SIG-M5 (cell line): ENCODE measurements at places on chromosomes 3 and 15.

DNA sequence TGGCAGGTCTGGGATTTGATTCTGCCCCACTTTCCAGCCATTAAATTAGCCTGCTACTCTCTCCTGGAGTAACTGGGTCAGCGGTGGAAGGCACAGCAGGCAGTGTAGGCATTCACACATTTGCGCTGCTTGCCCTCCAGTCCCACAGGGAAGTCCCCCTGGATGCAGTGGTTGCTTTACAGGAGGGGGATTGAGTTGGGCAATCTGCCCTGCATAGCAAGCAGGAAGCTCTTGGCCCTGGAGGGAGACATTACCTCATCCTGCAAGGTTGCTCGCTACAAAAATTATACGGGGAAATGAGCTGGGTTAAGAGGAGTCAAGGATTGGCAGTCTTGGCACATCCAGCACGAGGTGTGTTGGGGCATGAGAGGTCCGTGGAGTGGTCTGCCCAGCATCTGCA, 14.8 kb downstream of the MCM2 start:
- DNase-seq, result no peak

DNA sequence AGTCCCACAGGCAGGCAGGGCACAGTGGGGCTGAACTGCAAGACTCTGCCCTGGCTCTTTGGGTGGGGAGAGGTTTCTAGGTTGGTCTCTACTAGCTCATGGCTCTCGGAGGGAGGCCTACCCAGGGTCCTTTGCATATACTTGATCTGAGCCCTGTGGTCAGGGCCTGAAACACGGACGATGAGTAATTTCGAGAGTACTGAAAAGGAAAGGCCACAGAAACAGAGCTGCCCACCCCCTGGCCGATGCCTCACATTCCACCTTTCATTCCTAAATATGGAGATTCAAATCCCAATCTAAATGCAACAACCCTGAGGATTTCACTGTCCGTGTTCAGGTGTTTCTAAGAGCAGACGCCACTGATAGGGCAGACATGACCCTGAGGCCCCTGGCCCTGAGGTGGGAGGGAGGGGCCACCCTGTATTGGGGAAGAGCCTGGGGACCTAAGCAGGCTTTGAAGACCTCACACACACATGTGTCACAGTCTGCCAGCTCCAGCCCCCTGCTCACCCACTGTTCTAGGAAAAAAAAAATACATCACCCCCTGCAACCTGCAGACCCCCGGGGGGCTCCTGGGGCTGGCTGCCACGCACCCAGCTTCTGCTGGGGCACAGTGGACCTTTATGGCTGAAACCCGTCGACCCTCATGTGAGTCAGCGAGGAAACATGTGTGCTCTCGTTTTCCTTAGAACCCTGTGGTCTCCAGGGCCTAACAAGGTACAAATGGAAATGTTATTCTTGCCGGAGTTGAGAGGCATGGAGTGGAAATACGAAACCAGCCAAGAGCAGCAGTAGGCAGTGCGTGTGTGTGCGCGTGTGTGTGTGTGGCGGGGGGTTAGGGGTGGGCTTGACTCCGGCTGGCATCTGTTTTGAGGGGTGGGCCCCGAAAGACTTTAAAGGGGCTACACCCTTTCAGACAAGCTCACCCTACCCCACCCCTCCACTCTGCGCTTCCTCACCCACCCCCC, 112.7 kb downstream of the CHSY1 start:
- no peak for DNase-seq

DNA sequence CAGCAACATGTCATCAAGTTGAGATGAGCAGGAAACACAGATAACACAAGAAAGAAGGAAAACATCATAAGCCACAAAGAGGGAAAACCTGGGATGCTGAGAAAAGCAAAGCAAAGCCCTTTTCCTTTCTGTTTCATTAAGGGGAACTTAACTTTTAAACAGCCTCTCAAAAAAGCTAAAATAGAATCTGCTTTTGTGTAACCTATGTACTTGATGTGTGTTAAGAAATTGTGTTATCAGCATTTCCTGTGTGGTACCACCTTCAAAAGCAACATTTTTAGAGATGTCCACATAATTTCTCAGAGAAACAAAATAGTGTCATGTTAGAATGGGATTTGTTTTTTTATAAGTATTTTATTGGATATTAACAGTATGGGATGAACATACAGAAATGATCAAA, 206.2 kb downstream of the IL20RB start:
- DNase-seq, result no peak

DNA sequence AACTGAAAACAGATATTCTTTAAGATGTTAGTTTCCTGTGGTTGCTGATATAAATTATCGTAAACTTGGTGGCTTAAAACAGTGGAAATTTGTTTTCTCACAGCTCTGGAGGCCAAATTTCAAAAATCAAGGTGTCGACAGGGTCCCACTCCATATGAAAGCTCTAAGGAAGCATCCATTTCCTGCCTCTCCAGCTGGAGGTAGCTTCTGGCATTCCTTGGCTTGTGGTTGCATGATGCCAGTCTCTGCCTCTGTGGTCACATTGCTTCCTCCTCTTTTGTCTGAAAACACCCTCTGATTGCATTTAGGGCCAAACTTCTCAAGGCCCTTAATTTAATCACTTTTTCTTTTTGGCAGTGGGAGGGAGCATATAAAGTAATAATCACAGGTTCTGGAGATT, 96.8 kb downstream of the PPM1L start:
- no peak for DNase-seq

DNA sequence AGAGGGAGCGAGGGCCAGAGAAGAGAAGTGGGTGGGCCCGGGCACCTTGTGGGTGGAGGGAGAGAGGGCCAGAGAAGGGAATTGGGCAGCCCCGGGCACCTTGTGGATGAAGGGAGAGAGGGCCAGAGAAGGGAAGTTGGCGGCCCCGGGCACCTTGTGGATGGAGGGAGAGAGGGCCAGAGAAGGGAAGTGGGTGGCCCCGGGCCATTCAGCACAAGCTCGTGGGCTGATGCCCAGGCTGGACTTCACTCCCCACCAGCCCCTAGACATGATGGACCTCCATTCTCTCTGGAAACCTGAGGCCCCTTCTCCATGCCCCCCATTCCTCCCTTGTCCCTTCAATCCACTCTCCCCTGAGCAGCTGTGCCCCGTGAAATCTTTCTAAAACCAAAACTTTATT, 15.8 kb downstream of the DUSP7 start:
- DNase-seq, result no peak

- no peak for DNase-seq
Measured at GRCh38 chr15:80866936-80867335, 87.8 kb downstream of the CEMIP start.

- DNase-seq, result peak; percentile 8
Measured at GRCh38 chr3:33717616-33717865, 513 bp downstream of the CLASP2 start.
